Activated CD4-positive, alpha-beta T cell treated with anti-CD3 and anti-CD28 coated beads, Interleukin-2, amount 10 ng/mL, durations not matched to agents 7 days and 5 days (primary cell): ENCODE measurements at places on chromosomes 12 and 14.
A peak's percentile ranks its signal among the peaks of the same experiment; 100 is the strongest.

DNA sequence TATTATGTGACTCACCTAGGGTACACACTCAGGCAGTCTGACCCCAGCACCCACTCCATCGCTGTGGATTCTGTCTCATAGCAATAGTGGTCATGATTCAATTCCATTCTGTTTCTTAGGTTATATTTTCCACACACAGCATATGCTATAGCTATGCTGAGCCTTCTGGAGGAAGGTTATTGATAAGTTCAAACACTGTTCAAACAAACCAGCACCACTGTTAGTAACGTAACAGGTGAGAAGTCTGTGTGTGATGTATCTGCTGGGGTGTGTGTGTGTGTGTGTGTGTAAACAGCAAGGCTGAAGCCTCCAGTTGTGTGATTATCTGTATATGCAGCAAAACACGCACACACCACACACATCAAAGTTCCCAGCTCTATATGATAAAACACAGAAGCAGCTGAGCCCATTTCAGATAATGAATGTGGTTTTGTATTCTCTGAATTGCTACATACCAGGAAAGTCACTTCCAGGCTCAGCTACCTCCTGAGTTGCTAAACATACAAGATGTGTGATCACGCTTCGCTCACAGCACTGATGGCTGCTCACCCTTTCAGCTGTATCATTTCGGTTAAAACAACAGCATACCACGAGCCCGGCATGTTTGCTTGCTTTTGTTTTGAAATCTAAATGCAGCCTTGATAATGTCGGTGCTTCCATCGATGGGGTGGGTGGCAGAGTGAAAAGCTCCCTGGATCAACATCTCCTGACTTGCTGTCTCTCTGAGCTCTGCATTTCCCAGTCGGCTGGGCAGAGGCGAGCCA lies 6.8 kb upstream of the SYNE3 start:
- DNase-seq, result peak; percentile 63

GRCh38 chr14:60700598-60700997 lies 23.6 kb downstream of the SIX4 start:
- DNase-seq, result no peak

GRCh38 chr12:97404543-97404942 lies 58.1 kb upstream of the RMST start:
- DNase-seq, result no peak

DNA sequence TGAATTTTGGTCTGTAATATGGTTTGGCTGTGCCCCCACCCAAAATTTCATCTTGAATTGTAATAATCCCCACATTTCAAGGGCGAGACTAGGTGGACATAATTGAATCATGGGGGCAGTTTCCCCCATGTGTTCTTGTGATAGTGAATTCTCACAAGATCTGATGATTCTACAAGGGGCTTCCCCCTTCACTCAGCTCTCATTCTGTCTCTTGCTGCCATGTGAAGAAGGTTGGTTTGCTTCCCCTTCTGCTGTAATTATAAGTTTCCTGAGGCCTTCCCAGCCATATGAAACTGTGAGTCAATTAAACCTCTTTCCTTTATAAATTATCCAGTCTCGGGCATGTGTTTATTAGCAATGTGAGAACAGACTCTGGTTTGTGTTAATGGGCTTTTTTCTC lies 5.9 kb downstream of the LRRC9 start:
- no peak for DNase-seq

GRCh38 chr14:104794099-104794498 lies 1.4 kb downstream of the AKT1 start:
- peak; percentile 45 for DNase-seq

GRCh38 chr14:76985540-76986230 lies 42.8 kb downstream of the IRF2BPL start:
- no peak for DNase-seq

DNA sequence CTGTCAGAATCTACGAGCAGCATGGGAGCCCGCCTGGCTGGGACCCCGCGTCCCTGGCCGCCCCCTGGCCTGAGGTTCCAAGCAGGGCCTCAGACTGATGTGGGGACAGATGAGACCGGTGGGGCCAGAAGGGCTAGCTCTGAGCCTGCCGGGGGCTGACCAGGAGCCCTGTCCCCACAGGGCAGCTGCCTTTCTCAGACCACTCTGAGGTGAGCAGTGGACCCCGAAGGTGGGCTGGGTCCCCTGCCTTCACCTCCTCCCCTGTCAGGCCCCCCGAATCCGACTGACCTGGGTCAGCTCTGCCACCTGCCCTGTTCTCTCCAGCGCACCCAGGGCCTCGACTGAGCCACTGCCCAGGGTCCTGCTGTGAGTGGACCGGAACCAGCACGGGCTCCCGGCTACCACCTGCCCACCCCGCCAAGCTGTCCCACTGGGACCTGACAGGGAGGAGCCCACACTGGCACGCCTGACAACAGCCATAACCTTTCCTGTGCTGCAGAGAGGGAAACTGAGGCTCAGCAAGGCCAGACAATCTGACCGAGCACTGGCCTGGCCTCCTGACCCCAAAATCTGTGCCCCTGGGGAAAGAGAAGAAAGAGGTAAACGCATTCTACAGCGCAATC lies 29.7 kb upstream of the TMEM179 start:
- DNase-seq, result no peak

DNA sequence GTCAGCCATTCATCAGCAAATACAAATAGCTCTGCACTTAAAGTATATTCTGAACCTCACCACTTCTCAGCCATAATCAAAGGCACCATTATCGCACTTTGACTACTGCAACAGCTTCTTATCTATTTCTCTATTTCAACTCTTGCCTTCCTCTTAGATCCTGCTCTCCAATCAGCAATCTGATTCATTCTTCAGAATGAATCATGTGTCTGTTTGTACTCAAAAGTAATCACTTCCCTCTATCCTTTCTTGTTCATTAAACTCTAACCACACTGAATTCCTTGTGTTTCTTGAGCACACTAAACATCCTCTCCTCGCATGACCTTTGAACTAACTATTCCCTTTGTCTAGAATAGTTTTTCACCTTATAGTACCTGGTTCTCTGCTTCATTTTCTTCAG lies 12.8 kb upstream of the OR4E1 start:
- no peak for DNase-seq

GRCh38 chr12:110123919-110124268 lies 263 bp upstream of the IFT81 start:
- DNase-seq, result no peak

DNA sequence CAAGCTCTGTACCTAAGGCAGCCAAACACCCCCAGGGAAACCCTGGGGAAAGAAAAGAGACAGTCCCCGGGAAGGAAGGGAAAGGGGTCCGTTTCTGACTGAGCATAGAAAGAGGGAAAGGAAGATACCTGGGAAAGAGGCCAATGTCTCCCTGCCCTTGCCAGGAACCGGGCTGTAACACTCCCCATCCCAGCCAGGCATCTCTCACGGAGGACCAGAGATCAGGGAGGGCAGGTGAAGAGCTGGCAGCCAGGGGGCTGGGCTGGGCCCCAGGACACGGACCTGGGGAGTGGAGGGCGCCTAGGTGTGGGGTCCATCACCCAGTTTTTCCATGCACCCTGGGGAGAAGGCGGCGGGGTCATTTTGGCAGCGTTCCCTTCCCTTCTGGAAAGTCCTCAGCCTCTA lies 18.9 kb upstream of the PLEKHH1 start:
- DNase-seq, result no peak

- DNase-seq, result no peak
Measured at GRCh38 chr12:125284945-125285685, 219.9 kb downstream of the AACS start.

DNA sequence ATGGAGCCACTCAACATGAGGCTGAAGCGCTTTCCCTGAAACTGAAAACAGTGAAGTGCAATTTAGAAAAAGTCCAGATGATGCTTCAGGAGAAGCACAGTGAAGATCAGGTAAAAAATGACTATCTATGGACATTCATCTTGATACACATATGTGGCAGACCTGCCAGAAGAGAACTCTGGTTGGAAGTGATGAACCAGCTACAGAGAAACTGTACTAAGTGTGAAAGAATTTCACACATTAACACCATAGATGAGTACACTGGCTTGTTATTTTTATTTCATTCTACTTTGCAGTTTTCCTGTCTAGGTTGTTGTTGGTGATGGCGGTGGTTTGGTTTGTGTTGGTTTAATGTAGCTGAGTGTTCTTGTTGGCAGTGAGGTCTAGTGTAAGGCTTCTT lies 174.7 kb downstream of the ESR2 start:
- no peak for DNase-seq

DNA sequence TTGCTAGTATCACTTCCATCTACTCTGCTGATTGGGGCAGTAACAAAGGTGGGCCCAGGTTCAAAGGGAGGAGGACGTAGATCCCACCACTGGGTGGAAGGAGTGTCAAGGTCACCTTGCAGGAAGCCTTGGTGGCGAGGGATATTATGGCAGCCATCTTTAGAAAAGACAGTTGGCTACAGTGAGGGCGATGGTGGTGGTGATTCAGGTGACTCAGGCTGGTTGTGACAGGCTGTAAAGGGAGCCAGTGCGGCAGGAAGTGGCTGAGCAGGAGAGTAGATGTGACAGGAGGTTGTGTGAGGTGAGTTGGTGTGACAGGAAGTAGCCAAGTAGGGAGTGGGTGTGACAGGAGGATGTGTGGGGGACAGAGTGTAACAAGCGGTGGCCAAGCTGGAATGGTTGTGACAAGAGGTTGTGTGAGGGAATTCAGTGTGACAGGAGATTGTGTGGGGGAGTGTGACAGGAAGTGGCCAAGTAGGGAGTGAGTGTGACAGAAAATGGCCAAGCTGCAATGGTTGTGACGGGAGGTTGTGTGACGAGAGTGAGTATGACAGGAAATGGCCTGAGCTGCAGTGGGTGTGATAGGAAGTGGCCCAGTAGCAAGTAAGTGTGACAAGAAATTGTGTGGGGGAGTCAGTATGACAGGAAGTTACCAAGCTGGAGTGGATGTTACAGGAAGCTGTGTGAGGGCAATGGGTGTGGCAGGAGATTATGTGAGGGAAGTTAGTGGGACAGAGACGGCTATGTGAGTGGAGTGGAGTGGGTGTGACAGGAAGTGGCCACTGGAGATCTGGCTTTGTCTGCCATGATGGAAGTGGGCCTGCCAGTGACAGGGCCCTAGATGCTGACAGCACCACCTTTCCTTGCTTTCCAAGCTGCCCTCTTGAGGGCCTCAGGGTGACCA lies 136.5 kb upstream of the MYL2 start:
- peak; percentile 78 for DNase-seq

GRCh38 chr12:77725611-77726010 lies 105.1 kb upstream of the NAV3 start:
- DNase-seq, result no peak

GRCh38 chr12:95553197-95553943 lies 2.1 kb upstream of the USP44 start:
- DNase-seq, result peak; percentile 12

DNA sequence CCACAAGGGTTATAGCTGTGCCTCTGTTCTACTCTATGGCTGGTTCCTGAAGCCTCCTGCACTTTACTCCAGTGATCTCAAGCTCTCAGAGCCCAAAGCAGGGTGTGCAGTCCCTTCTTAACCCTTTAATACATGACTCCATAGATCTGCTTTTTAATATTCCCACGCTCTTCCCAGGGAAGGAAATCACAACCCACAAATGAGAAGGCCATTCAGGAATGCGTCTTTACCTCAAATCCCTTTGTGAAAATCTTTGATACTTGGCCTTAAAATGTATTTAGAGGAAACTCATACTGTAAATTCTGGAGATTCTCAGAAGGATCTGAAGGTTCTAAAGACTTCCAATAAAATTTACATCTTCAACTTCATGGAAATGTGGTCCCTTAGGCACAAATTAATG lies 17.0 kb downstream of the NID2 start:
- no peak for DNase-seq

DNA sequence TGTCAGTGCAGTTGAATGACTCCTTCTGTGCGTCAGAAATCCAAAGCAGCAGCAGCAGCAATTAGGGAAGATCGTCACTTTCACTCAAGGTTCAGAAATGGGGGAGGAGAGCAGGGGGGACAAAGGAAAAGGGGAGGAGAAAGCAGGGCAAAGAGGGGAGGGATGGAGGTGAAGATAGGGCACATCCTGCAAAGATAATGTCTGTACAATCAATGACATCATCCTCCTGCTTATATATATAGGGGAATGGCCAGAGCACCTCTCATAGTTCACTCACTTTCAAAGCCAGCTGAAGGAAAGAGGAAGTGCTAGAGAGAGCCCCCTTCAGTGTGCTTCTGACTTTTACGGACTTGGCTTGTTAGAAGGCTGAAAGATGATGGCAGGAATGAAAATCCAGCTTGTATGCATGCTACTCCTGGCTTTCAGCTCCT lies at the start of gene NTS:
Gene NTS, plus strand, starts transcription at position 265 of the 431 bp plus-strand sequence. Its CDS starts 109 bp downstream, at position 374.
- no peak for DNase-seq

DNA sequence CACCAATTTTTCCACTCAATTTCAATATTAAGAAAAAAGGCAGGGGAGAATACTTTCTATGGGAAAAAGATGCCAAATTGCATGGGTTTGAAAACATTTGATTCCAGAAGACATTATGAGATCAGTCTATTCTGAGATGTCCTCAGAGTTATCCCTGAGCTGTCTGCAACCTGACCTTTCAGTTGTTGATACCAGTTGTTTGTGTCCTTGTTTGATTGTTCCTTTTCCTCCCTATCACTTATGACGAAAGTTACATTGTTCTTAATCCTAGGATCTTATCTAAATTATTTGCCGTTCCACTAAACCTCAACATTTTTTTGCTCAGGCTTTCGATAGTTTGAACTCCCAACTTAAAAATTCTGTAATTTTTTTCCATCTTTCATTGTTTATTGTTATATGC lies 336.3 kb upstream of the NOVA1 start:
- DNase-seq, result no peak

GRCh38 chr14:22226381-22226780 lies 362.6 kb downstream of the DAD1 start:
- DNase-seq, result peak; percentile 14

GRCh38 chr12:77938301-77938700 lies 107.6 kb downstream of the NAV3 start:
- no peak for DNase-seq

GRCh38 chr14:45946251-45946650 lies 693.2 kb upstream of the MIS18BP1 start:
- no peak for DNase-seq

DNA sequence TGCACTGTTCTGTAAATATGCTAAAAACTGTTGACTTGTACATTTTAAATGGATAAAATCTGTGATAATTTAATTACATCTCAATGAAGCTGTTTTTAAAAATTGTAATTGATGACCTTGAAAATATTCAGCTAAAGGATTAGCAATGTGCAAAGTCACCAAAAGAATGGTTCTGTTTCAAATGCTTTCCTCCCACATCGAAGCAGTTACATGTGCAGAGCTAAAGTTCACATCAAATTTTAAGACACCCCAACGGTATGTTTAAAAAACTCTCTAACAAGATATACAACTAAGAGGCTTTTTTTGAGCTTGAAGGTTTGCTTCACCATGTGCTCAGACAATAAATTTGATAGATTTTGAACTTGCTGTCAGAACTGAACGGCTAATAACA lies 114.6 kb upstream of the KRAS start:
- DNase-seq, result no peak

DNA sequence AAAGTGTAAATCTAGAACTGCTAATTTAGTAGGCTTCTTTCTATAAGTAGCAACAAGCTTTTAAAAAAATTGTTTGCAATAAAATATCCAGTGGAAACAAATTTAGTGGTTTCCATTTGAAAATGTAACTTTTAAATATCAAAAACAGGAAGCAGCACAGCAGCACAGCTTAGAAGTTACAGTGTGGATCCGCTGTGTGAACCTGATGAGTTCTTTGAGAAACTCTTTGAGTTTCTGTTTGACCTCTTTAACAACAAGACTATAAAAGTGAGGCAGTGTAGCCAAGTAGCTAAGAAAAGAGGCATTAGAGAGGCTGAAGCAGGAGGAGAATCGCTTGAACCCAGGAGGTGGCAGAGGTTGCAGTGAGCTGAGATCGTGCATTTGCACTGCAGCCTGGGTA lies 178.3 kb downstream of the NAV3 start:
- no peak for DNase-seq

- no peak for DNase-seq
Measured at GRCh38 chr14:101333335-101334280, 227.7 kb upstream of the DIO3 start.

- DNase-seq, result no peak
Measured at GRCh38 chr14:105388110-105388951, 10.0 kb upstream of the TEX22 start.
